ENCODE measurements at places on chromosomes 7 and 10.

- no peak for DNase-seq
Observed at GRCh38 chr7:25858525-25859411, 293.2 kb upstream of the NFE2L3 start.

DNA sequence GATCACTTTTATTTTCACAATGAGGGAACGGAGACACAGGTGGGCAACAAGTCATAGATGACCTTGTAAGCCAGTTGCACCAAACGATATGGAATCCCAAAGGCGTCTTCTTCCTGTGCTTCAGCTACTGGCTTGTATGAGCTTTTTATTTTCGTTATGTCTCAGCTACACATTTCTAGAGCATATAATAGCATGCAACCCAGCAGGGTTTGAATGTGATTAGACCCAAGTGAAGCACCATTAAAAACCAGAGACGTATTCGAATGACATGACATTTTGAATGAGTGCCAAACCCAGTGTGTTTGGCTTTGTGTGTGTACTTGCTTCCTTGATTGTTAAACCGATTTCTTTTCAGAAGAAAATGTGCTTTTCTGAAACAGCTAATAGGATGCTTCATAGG is 963.2 kb upstream of the CELF2 start:
- no peak for DNase-seq

GRCh38 chr7:63045575-63045974 is 953.1 kb upstream of the ZNF722 start:
- DNase-seq = no peak

DNA sequence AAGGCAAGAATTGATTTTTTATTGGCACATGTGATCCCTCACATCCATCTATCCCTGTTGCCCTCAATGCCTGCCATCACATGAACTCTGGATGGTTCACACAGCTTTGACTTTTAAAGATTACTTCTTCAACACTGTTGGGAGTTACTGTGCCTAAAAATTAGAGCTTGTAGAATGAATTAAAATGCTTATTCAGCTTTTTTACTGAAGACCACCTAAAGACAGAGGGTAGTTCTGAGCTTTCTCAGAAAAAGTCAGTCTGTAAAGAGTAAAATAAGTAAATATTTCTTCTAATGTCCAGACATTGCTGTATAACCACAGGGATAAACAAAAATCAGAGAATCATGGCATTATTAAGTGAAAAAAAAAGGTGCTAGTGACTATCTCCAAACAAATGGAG is 93.3 kb upstream of the CSTF2T start:
- DNase-seq = no peak

DNA sequence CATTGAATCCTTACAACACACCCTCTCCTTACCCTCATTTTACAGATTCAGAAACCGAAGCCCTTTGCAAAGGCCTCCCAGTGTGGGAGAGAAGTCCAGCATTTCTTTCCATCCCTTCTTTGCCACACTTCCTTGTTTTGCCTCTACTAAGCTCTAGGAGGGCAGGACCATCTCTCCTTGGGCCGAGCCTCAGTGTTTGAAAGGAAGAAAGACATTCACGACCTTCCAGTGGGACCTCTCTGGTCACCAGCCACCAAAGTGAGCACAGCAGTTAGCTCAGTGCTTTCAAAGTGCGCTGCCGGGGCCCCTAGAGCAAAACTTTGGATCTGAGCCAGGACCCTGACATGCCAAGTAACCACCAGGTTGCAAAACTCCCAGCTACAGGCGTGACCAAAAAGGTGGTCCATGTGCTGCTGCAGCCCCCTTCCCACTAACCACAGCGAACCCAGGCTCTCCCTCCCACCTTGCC is 12.4 kb downstream of the CTBP2 start:
- DNase-seq = no peak

DNA sequence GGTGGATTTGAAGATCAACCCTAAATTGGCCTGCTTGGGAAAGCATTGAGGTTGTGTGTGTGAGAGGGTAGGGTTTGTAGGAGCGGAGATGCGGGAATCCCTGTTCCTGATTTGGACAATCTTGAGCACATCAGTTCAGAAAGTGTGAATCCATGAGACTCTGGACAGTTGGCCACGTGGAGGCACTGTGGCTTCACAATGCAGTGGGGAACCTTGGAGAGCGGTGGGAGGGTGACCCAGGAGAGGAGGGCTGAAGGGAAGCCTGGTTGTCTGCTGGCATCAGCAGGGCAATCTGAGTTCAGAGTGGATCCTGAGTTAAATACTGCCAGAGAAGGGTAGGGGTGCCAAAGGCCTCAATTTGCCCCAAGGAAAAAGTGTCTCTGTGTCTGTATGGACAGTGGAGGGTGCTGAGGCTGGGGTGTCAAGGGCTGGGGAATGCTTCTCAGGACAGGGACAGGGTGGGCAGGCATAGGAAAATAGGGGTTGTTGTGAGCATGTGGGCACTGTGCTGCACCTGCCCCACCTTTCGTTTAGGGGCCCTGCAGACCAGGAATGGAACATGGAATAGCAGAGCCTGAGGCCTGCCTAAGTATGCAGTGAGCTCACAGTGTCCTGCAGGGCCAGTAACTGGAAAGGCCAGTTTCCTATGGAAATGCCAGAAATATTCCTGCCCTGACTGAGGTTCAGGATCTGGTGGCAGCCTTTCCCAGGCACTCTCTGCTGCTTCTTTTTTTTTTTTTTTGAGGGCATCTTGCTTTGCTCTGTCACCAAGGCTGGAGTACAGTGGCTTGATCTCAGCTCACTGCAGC is 162.9 kb upstream of the PRSS58 start:
- no peak for DNase-seq

- DNase-seq = no peak
Observed at GRCh38 chr7:7996568-7996967, 28.0 kb downstream of the GLCCI1 start.

- DNase-seq = no peak
Observed at GRCh38 chr10:71801361-71801760, 28.0 kb upstream of the VSIR start.

GRCh38 chr10:6320320-6321010 is 117.7 kb downstream of the PFKFB3 start:
- no peak for DNase-seq

DNA sequence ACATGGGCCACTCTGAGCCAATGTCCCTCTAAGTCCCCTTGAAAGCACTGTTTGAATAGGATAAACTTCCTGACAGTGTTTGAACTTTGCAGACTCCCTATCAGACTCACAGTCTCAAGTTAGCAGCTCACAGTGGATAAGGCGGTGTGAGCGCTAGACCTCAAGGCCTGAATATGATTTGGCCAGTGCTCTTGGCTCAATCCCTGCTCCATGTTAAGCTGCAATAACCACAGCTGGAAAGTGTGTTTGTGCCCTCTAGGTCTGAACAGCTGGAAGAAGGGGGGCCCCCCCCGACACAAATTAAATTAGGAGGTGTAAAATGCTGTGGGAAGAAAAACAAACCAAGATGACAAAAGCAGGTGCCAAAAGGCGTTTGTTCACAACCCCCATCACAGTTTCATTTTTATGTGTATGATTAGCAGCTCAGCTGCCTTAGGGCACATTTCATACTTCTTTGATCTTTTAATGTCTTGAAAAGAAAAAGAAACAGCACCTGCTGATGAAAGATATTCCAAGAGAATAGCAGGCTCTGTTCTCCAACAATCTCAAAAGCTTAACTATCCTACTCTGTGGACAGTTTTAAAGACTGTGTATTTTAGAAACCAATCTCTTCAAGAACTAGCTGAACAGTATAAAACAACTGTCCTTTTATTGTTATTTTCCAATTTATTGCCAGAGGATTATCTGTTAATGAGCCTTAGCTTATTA is 167.6 kb downstream of the SNX13 start:
- no peak for DNase-seq
